OCI-LY7 (cell line): ENCODE measurements at places on chromosomes 3 and 15. TPM values are rescaled to one million over a fixed set of nuclear protein-coding genes. Genes with fewer than 3 reads are reported as not detected.
A peak's percentile ranks its signal among the peaks of the same experiment; 100 is the strongest.

DNA sequence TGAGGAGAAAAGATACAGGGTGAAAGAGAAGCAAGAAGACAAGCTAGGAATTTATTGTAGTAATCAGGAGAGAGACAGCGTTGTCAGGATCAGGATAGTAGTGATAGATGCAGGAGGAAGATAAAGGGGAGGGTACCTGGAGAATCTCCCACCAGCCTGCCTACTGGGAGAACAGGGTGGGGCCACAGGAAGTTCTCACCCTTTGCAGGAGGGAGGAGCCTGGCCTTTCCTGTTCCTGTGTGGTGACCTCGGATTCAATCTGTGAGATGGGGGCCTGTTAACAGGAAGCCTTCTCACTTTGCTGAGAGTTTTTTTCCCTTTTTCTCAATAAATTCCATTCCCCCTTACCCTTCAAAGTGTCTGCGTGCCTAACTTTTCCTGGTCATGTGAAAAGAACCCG lies 37.6 kb downstream of the GMPS start:
- no peak for DNase-seq

- DNase-seq, result no peak
These were observed 41.4 kb downstream of the MRPS25 start for GRCh38 chr3:15023719-15024118.

GRCh38 chr3:125059488-125060245 lies 3.9 kb upstream of the HEG1 start:
- no peak for DNase-seq

GRCh38 chr15:78927077-78927790 lies 17.6 kb downstream of the CTSH start:
- DNase-seq, result no peak

DNA sequence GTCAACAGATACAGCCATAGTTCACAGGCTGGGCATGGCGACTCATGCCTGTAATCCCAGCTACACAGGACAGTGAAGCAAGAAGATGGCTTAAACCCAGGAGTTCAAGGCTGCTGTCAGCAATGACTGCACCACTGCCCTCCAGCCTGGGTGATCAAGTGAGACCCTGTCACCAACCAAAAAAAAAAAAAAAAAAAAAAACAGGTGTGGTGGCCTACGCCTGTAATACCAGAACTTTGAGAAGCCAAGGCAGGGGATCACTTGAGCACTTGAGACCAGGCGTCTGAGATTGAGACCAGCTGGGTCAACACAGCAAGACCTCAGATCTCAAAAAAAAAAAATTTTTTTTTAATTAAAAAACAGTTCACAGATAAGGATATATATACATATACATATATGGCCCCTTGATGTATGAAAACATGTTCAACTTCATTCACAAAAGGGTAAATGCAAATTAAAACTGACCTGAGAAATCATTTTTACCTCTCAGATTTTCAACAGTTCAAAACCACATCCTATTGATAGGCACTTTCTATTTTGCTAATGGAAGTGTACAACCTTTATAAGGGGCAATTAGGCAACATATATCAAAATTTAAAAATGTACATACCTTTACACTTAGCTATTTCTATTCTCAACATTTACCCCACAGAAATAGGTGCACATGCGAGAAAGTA lies 51.1 kb downstream of the OSBPL10 start:
- peak; percentile 86 for DNase-seq

- no peak for DNase-seq
These were observed 11.2 kb downstream of the ATP8B4 start for GRCh38 chr15:50107591-50108408.

DNA sequence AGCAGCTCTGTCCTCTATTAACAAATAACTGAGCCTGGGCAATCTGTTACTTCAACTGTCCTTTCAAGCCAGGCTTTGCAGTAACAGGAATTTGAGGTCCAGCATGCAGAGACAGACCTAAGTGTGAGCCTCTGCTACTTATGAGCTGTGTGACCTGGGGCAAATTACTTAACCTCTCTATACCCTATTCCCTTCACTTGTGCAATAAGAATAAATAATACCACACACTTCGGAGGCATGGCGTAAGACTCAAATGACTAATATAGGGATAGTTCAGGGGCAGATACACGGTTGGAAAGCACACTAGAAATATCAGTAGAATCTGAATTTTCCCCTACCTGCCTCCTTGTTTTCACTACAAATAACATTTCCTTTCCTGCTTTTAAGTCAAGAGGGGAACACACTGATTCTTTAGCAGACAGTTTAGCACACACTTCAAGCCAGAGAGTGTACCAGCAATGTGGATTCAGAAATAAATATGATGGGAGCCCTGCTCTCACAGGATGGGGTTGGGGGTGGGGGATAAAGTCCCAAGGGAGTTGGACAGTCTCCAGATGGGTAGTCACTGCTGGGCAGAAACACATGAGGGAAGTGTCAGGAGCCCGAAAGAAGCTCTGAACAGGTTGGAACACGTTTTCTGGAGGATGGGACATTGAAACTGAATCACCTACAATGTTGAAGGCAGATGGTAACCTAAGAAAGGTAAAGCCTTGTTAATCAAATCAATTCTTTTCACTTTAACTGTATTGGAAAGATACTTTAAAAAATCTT lies 61.8 kb upstream of the RBP1 start:
- no peak for DNase-seq

DNA sequence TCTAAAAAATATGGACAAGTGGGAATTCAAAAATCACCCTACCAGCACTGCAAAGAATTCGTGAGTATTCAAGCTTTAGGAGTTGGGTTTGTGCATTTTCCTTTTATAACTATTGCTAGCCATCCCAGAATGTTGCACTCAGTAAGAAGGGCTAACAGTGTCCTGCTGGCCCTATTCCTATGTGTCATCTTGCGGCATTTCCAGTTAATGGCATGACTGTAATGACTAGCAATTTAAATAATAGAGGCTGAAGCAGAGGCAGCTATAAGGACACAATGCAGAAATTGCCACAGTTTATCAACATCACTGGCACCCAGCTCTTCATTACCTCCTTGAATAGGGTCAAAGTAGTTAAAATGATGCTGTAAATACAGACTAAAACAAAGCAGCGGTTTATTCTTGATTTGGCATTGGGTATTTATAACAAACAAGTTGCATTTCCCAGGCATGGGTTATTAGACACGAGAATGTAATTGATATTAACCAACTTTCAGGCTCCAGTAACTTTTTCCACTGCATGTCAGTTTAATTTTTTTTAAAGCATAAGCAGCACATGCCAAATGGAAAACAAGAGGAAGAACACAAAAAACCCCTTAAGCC lies 177.6 kb downstream of the FHIT start:
- no peak for DNase-seq

- no peak for DNase-seq
These were observed 281.9 kb upstream of the DPH6 start for GRCh38 chr15:35827911-35828310.

- no peak for DNase-seq
These were observed 229.0 kb downstream of the THSD4 start for GRCh38 chr15:71344316-71344715.

DNA sequence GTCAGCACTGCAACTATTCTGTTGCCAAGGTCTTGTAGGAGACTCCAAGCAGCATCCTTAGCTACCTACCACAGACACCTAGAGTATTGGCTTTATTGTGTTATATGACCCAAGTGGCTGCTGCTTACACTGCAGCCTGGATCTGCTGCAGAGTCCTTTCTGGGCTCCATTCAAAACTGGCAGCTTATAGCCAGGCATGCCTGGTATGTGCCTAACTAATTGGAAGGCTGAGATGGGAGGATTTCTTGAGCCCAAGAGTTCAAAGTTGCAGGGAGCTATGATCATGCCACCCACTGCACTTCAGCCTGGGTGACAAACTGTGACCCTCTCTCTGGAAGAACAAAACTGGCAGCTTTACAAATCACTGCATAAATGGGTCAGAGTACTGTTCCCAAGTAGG lies 8.6 kb downstream of the NDUFB4 start:
- DNase-seq, result no peak

- DNase-seq, result no peak
These were observed 49.0 kb downstream of the CCDC54 start for GRCh38 chr3:107426223-107426622.

The TRPM1 gene
- not detected in 2 replicates for total RNA-seq

The ISLR gene
- not detected in 2 replicates for total RNA-seq

The GASK1A gene
- total RNA-seq, result not detected in 2 replicates

The A4GNT gene
- total RNA-seq, result not detected in 2 replicates

The ARHGAP11A gene
- 134 and 150 TPM in 2 replicates for total RNA-seq
